ENCODE measurements at places on chromosomes 2 and 18.

- no peak for DNase-seq
Observed at GRCh38 chr2:142190805-142191204, 60.0 kb upstream of the LRP1B start.

GRCh38 chr2:120290737-120291136 lies 38.1 kb downstream of the RALB start:
- no peak for DNase-seq

DNA sequence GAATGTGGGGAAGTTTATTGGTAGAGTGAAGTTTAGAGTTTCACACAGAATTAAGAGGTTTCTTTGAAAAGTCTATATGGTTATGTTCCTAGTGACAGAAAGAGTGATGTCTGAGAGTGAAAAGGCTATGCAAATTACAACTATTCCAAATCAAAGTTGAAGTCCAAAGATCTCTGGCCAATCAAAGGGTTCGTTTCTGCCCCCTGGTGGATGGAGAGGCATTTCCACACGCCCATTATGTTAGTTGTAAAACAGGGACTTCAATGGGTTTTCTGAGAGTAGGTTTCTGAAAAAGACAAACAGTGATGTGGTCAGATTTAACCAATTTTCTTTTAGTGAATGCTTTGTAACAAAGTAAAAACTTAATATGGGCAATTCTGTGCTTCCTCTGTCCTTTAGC lies 441.5 kb upstream of the POU3F3 start:
- no peak for DNase-seq

DNA sequence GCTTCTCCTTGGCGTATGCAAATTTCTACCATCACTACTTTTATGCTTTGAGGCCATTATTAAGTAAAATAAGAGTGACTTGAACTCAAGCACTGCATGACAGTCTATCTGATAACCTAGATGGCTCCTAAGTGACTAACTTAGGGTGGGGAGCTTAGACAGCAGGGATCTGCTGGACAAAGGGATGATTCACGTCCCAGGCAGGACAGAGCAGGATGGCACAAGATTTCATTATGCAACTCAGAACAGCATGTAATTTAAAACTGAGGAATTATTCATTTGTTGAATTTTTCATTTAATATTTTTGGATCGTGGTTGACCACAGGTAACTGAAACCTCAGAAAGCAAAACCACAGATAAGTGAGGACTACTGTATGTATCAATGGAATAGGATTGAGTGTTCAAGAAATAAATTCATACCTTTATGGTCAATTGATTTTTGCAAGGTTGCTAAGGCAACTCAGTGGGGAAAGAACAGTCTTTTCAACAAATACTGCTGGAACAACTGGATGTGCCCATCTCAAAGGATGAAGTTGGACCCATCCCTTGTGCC lies 115.3 kb downstream of the MBD2 start:
- no peak for DNase-seq

DNA sequence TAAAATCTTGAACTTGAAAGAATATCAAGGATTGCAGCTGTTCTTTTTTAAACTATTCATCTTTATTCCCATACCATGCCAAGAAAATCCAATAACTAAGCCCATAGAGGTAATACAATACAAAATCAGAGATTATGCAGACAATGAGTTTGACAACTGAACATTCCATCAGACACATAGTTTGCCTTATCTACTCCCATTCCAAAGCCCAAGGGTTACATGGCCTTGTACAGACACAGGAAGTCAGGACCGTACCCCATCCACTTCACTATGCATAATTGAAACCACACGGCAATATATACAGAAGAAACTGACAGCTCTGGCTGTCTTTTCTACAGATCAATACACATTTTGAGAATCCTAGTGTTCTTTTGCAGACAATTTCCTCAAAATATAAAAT lies 181.3 kb downstream of the TMX3 start:
- no peak for DNase-seq

DNA sequence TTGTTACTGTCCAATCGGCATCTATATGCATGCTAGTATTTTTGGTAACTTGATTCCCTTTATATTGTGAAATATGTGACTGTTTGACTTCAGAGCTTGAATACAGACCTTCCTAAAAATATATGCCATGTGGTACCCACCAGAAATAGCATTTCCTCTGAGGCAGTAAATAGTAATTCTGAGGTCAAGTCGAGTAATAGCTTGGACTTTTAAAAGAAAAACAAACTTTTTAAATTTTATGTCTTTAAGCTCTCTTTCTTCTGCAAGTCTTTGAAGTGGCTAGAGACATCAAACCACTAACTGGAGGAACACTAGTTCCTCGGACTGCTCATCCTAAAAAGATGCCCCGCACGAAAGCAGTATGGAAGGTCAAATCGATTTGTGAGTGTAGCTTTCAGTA lies 396.8 kb upstream of the SLC14A2 start:
- DNase-seq = no peak

DNA sequence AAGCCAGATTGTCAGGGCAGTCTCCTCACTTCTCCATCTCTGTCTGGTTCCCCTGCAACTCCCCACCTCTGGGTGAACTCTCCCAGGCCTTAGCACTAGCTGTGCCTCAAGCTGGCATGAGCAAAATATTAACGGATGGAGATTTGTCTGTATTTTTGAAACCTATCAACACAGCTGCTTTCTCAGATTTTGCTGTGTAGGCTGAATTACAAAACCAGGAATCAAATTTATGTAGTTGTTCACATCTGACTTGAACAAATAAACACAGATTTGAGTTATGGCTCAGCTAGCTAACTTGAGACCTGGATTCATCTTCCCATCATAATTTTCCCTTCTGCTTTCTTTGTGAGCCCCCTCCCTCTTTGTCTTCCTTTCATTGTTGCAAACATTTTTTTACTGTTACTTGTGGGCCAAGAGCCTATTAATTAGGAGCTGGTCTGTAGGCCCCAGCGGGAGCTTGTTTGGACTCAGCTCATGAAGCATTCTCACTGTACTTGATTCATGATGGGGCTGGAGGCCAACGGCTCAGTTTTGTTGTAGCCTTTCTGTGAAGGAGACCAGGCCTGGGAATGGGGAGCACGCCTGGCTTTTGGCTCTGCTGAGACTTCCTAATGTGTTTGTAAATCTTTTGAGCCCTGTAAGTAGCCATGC lies 164.1 kb upstream of the GATA6 start:
- no peak for DNase-seq

DNA sequence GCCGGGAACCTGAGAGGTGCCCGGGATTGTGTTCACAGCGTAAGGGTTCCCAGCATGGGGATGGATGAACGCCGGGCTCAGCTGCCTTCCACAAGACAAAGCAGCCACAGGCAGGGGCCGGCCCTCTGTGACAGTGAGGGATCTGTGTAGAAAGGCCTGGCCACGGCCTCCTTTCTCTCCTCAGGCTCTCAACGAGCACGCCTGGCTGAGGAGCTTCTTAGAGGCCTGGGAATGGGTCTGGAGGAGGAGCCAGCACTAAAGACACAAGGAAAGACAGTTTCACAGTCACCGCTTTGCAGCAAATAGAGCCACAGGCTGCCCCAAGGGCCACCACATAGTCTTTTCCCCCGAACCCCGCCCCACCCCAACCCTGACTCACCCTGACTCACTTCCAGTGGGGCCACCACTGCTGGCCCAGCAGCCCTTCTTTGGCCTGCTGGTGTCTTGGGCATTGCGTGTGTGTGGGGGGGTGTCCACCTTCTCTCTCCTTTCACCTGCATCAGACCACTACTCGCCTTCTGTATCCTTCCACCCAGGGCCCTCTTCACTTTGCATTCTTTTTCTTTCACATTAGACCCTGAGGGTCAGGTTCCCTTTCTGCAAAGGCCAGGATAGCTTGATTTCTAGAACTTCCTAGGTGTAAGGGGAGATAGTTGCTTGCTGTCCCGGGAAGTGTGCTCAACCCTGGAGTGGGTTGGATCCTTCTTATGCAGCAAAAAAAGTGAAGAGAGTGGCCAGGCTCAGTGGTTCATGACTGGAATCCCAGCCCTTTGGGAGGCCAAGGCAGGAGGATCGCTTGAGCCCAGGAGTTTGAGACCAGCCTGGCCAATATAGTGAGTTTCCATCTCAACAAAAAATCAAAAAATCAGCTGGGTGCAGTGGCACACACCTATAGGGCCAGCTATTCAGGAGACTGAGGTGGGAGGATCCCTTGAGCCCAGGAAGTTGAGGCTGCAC lies 19.3 kb upstream of the HPCAL1 start:
- no peak for DNase-seq

DNA sequence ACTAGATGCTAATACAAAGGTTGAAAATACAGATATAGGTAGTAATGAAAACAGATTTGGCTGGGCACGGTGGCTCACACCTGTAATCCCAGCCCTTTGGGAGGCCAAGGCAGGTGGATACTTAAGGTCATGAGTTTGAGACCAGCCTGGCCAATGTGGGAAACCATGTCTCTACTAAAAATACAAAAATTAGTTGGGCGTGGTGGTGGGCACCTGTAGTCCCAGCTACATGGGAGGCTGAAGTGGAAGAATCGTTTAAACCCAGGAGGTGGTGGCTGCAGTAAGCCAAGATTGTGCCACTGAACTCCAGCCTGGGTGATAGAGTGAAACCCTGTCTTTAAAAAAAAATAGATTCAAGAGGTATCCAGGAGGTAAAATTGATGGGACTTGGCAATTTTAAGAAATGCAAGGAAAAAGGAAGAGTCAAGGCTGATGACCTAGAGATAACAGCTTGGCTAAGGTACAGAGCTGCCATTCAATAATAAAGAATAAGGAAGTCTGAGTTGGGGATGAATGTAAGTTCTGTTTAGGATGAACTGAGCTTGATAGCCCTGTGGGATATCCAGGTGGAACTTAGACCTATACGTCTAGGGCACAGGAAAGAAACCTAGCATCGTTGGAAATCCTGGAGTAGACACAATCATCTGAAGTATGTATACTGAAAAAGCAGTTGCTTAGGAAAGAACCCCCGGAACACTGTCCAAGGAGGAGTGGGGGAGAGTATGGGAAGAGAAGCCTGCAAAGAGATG lies 9.1 kb downstream of the MAT2A start:
- no peak for DNase-seq

- no peak for DNase-seq
Observed at GRCh38 chr2:166921261-166921896, 33.1 kb downstream of the XIRP2 start.

DNA sequence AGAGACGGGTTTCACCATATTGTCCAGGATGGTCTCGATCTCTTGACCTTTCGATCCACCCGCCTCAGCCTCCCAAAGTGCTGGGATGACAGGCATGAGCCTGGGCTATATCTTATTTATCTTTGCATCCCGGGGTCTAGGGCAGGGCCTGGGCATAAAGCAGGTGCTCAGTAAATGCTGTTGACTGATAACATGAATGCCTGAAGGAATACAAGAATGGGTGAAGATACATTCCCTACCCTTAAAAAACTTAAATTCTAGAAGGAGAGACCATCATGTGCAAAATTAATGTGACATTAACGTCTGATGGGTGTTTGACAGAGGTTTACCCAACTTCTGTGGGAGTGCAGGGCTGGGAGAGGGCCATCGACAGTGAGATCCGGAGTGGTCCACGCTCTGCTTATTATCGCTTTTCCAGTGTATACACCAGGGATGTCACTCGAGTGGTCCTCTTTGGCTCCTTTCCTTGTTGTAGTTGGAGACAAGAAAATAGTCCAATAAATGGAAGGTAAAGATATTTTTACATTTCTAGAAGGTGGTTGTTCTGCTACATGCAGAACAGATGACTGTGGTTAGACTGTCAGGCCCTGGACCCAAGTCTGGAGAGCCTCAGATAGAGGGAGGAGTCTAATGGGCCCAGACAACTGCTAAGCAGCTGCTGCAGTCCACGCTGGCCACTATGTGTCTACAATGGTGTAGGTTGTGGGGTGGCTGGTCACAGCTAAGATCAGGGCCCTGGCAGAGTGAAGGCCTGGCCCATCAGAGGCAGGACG lies 131.7 kb downstream of the MYCN start:
- DNase-seq = no peak

DNA sequence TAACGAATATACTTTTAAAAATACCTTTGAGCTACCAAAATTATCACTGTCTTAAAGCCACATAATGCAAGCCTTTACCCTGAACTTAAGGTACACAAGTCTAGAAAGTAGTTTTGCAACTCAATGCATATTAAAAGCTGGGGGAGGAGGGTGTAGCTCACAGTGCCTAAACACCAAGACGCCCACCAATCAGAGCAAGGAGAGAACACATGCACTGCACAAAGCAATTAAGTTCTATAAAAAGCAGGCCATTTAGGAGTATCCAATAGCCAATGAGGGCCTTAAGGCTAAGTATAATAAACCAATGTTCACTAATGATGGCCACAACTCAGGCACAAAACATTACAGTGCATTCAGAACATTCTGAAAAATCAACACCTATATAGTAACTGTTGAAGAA lies 16.2 kb downstream of the TRIP12 start:
- no peak for DNase-seq

DNA sequence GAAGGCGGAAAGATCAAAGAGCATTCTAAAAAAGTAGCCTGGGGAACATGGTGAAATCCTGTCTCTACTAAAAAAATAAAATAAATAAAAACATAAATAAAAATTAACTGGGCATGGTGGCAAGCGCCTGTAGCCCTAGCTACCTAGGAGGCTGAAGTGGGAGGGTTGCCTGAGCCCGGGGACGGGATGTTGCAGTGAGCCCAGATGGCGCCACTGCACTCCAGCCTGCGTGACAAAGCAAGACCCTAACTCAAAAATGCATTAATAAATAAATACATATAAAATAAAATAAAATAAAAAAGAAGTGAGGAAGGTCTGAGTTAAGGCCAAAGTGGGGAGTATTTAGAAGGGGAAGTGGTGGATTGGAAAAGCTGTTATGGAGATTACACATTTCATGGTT lies 1.3 kb upstream of the PSMD14 start:
- DNase-seq = no peak

DNA sequence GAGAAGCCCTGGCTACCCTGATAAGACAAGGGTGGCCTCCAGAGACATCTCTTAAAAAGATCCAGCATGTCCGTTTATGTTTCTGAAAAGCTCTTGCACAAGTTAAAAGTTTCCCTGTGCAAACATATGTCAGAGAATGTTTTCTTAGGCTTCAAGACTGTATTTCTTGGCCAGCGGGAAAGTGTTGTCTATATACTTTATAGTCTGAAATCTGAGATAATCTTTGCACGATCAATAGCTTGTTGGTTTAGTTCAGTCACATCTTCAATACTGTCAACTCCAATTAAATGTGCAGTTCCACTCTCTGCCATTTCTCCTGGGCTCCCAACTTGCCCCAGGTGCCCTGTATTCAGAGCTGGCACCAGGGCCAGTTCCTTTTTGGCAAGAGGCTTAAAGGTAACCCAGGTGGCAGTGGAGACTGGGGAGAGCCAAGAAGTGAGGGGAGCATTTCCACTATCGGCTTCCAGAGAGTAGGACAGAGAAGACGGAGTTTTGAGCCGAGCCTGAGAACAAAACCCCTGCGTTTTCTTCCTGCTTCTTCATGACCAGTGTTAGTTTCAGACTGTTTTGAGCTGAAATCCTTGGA lies 64.4 kb downstream of the ACOXL start:
- DNase-seq = no peak

DNA sequence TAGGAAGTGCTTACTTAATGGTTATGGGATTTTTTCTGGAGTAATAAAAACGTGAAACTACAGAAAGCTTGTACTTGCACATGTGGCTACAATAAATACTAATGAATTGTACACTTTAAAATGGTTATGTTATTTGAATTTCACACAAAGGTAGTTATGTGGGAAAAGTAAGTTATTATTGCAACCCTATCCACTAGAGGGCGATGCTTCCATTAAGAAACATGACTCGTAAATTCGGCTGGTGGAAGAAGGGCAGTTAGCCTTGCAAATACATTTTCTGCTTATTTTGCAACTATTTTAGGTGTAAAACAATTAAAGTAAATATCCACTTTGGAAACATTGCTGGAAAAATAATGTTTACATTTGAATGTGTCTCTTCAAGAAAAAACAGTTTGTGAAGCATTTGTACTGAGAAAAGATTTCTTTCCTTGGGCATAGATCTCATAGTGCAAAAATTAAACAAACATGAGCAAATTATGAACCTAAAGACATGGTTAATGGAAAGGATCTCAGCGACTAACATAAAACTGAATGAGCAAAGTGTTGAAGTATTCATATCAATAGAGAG lies 68.1 kb upstream of the CSRNP3 start:
- DNase-seq = peak; percentile 47

All from SHP77 (cell line).